ENCODE measurements at places on chromosomes 7 and 10.
A peak's percentile ranks its signal among the peaks of the same experiment; 100 is the strongest.

DNA sequence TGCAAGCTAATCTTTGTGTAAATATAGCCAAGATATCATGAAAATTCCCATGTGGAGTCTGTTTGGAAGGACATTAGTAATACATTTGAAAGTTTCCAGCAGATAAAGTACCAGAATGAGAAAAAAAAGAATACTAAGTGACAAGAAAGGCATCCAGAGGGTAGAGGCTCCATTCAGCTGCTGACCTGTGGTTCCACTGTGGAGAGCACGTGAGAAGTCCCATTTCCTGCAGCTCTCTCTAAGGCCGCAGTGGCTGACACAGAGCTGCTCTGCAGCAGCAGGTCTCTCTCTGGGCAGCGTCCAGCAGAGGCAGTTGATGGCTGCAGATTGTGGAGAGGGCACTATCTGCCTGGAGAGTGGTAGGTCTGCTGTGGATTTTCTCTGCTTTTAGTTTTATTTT is 100.1 kb upstream of the TMEM72 start:
- no peak for DNase-seq

DNA sequence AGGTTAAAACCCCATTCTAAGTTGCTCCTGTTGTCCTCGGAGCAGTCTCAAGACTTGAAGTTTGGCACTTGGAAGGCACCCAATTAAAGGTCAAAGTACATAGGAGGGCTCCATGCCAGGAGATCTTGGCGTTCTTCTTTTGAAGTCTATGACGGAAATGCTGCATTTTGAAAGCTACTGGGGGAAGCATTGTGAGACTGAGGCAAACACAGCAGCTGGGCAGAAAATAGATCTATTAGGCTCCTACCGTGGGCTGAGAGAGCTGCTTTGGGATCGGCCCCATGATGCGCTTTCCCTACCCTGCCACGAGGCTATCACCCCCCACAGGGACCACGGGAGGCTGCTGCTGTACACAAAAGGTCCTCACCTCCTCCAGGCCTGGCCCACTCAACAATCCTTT is 20.0 kb downstream of the KIAA1549 start:
- no peak for DNase-seq

- DNase-seq = no peak
Measured at GRCh38 chr7:136687693-136688322, 180.6 kb upstream of the CHRM2 start.

DNA sequence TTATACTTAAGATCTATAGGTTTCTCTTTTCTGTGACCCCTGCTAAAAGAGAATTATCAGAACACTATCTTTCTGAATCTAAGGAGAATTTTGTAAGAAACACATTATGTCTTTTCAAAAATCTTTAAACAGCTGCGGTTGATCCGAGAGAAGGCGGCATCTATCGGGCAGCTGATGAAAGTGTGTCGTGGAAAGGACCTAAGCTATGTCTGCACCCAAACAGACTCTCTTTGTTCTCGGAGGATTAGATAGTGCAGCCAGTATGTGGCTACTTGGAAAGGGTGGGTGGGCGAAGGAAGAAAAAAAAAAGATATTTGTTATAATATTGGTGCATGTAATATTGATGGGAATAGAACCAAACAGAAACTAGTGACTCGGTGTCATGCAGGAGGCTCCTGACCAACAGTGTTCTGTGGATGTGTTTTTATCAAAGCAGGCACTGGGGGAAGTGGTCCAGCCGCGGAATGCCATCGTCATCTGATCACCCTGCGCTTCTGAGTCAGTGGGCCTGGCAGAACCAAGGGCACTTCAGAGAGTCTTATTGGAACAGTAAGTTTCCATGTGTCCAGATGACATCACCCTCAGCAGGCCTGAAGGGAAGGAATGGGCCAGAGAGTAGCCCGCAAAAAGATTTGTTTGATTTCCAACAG is 509.7 kb upstream of the AKR1E2 start:
- no peak for DNase-seq

DNA sequence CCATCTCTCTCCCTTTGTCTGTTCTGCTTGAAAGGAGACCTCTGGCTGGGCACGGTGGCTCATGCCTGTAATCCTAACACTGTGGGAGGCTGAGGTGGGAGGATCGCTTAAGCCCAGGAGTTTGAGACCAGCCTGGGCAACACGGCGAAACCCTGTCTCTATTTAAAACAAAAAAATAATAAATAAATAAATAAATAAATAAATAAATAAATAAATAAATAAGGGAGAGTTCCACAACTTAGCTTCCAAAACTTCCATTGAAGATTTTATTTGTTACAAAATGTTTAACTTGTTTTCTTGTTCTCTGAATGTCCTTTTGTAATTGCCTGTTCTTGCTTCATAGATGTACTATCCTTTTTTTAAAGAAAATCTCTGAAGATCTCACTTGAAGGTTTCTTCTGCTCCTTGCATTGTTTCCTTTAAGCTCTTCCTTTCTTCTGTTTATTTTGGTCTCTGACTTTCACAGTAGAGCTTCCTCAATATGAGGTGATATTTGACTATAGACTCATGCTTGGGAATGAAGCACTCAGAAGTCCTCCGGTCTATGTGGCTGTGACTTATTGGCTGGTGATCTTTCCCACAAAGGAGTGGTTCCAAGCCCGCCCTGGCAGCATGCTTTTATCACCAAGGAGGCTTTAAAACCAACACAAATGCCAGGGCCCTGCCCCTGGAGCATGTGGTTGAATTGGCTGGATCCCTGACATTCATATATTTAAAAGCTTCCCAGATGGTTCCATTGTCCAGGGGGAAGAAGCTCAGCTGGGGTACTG is 18.1 kb upstream of the NPTX2 start:
- no peak for DNase-seq

DNA sequence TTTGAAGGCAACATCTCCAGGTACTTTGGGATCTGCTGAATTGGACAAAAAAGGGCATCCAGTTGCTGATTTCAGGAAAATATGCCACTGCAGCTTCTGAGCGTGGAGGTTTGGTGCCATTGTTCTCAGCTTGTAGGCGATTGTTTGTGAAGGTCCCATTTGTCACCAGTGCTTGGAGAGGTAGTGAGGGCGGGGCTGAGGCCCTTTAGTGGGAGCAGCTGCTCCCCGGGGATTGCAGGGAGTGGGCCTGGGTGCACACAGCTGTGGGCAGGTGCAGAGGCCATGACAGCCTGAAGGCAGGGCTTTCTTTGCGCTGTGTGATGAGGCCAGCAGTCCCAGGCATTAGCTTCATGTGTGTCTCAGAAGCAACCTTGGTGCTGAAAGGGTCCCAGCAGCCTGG is 3.9 kb downstream of the FAM20C start:
- no peak for DNase-seq

DNA sequence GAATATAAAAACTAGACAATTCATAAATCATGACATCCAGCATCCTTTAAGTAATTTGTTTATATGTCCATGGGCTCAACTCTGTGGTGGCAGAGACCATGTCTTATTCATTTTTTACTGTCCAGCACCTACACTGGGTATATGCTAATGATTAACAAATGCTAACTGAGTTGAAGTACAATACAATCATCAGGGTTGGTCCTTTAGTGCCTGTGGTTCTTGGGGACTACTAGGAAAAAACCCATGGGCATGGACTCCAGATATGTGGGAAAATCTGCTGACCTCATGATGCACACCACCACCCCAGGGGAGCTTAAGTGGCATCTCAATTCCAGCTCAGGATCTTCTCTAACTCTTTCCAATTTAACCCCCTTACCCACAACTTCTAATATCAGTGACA is 85.3 kb upstream of the YAE1 start:
- DNase-seq = no peak

- DNase-seq = no peak
Measured at GRCh38 chr7:122628651-122629411, 70.1 kb downstream of the RNF133 start.

DNA sequence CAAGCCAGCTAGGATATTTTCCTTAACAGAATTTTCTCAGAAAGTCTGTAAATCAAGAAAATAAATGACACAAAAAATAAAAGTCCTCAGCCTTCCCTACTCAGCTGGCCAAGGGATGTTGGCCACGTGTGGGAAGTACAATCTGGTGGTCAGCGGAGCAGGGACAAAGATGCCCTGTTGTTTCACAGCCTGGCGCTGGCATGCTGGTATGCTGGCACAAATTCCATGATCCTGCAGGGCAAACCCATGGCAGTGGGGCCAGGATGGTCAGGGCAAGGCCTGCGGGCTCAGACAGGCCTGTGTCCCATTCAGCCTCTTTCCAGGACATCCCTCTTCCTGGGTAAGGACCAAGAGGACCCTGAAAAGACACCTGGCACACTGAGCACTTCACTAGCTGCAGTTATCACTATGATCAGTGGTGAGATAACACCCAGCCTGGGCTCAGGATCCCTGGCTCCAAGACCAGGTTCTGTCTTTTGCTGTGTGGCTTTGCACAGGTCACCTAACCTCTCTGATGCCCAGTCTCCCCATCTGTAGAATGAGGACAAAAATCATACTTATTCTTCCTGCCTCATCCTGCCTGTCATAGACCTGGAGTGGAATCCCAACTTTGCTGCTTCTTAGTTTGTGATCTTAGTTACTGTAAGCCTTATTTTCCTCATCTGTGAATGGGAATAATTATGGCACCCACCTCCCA is 10.8 kb upstream of the HSPA12A start:
- DNase-seq = no peak

GRCh38 chr7:105990141-105990540 is 27.1 kb downstream of the CDHR3 start:
- DNase-seq = no peak

GRCh38 chr7:69245646-69246045 is 352.6 kb upstream of the AUTS2 start:
- DNase-seq = no peak

DNA sequence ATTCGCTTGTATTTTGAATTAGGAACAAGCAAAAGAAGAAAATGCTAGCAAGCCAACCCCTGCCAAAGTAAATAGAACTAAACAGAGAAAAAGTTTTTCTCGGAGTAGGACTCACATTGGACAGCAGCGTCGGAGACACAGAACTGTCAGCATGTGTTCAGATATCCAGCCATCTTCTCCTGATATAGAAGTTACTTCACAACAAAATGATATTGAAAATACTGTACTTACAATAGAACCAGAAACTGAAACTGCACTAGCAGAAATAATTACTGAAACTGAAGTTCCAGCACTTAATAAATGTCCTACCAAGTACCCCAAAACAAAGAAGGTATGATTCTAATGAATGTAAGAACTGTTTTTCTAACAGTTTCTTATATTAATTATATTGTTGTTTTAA is 87.9 kb downstream of the KMT2E start:
- no peak for DNase-seq

GRCh38 chr10:124604214-124605000 is 139.8 kb downstream of the FAM53B start:
- no peak for DNase-seq

DNA sequence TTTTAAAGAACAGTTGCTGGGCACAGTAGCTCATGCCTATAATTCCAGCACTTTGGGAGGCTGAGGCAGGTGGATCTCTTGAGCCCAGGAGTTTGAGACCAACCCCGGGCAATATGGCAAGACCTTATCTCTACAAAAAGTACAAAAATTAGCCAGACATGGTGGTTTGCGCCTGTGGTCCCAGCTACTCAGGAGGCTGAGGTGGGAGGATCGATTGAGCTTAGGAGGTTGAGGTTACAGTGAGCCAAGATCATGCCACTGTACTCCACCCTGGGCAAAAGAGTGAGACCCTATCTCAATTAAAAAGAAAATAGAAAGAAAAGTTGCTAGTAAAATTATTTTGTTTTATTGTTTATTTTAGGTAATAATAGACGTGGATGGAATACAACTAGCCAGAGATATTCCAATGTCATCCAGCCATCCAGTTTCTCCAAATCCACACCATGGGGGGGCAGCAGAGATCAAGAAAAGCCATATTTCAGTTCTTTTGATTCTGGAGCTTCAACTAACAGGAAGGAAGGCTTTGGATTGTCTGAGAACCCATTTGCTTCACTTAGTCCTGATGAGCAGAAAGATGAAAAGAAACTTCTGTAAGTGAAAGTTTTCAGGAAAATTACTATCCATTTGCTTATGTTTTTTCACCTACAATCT is 3.0 kb downstream of the NUP42 start:
- no peak for DNase-seq

- DNase-seq = no peak
Measured at GRCh38 chr7:151865070-151865670, 11.7 kb downstream of the PRKAG2 start.

- DNase-seq = no peak
Measured at GRCh38 chr7:36272211-36272566, 117.5 kb upstream of the ANLN start.

- no peak for DNase-seq
Measured at GRCh38 chr10:30630571-30630970, 1.0 kb upstream of the LYZL2 start.

GRCh38 chr10:103737735-103738367 is 117.5 kb downstream of the SH3PXD2A start:
- no peak for DNase-seq

GRCh38 chr10:44439239-44439957 is 54.5 kb upstream of the CXCL12 start:
- no peak for DNase-seq

GRCh38 chr7:40937879-40938278 is 765.0 kb downstream of the INHBA start:
- no peak for DNase-seq

DNA sequence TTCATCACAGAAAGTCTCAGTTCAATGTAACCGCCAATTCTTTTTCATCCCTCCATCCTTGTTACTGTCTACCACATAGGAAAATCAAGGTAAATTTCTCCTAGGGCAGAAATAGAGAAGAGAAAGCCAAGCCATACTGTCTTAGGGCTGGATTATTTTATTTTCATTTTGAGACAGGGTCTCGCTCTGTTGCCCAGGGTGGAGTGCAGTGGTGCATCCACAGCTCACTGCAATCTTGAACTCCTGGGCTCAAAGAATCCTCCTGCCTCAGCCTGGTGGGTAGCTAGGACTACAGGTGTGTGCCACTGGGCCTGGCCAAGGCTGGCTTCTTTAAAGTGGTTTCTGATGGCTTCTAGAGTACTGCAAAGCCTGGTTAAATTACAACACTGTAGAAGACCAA is 181.7 kb downstream of the SRPK2 start:
- no peak for DNase-seq

GRCh38 chr10:94427166-94427565 is 24.8 kb downstream of the TBC1D12 start:
- DNase-seq = no peak

DNA sequence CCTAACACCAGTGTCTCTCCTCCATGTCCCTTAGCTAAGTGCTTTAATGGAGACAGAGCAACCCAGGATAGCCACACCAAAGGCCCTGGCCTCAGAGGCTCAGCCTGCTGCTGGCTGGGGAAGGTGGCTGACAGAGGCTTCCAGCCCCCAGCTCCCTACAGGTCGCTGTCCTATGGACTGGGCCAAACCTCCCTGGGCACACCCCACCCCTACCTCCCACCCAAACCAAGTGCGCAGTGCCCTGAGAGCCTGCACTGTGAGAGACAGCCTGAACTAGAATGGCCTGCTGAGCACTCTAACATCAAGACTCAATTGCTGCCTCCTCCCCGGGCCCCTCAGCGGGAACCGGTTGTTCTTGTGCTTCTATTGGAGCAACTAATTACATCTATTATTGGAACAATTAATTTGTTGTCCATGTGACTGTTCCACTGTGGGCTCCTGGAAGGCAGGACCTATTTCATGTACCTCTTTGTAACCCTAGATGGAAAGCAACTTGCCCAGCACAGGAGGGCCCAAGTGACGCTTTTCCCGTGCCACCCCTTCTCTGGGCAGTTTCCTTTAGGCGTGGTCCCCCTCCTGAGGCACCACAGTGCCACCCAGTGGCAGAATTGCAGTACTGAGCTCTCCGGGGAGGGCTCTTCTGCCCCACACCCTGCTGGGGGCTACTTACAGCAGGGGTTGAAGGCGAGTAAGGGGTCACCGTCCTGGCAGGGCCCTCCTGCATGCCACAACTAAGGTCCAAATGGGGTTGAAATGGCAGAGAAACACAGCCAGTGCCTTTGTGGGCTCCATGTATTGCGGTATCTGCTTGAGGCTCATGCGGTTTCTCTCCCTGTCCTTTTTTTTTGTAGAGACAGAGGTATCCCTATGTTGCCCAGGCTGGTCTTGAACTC is 63.7 kb upstream of the WAPL start:
- peak; percentile 55 for DNase-seq

All from activated CD4-positive, CD25-positive, alpha-beta regulatory T cell treated with anti-CD3 and anti-CD28 coated beads, Interleukin-2, amount 50 U/mL, for 16 hours (primary cell).